CD4-positive, alpha-beta T cell (primary cell): ENCODE measurements at places on chromosomes 4 and X.

- peak; percentile 69 for DNase-seq
Observed at GRCh38 chrX:137051978-137052642, 18.3 kb upstream of the GPR101 start.

DNA sequence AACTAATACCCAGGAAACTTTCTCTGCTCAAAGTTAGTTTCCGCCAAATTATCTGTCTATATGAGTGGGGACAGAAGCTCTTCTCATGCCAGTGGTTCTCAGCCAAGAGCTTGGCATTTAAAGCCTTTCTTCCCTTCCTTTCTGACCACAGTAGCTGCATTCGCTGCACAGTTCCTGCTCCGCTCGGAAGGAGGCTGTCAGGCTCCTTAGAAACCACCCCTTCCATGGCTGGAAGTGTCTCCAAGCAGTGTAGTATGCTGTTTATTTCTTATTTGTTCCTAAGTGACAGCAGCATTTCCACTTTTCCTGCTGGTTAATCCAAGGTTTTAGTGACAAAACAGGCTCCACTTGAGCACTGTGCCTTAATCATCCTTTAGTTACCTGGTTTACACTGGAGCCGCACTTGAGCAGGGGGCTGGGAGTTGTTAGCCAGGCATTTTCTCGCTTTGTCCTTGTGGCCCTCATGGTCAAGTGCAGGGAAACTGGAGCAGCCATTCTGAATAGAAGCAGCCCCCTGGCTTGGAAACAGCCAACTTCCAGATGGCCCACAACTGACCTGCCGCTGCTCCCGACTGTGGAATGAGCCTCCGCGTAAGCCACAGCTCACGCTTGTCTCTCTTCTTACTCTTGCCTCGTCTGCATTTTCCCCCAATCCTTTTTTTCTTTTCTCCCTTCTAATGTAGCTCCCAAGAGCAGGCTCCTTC is 739.4 kb upstream of the TENM3 start:
- no peak for DNase-seq

DNA sequence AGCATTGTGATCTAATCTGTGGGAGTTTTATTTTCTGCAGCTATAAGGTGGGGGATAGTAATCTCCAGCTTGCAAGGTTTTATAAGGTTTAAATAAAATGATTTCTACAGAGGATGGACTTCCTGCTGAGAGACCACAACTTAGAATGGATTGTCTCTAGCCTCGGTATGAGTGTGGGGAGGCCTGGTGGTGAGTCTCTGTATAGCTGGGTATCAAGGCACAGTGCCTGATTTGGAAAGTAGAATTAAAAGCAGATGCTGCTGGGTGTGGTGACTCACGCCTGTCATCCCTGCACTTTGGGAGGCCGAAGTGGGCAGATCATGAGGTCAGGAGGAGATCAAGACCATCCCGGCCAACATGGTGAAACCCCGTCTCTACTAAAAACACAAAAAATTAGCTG is 162.0 kb upstream of the GATB start:
- no peak for DNase-seq

DNA sequence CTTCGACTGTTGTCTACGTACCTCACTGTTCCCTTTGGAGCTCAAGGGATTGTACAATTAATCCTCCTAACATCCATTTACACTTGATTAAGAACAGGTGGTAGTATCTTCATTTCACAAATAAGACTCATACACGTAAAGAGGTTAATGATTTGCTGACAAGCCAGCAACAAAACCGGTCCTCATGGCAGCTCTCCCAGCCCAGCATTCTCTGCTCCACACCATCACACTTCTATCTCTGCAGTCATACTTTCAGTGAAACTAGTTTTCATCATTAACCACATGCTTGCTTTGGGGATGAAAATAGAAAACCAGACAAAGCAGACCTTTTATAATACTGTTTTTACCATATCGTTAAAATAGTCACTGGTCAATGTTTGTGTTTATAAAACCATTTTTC is 28.7 kb upstream of the CASK start:
- no peak for DNase-seq

DNA sequence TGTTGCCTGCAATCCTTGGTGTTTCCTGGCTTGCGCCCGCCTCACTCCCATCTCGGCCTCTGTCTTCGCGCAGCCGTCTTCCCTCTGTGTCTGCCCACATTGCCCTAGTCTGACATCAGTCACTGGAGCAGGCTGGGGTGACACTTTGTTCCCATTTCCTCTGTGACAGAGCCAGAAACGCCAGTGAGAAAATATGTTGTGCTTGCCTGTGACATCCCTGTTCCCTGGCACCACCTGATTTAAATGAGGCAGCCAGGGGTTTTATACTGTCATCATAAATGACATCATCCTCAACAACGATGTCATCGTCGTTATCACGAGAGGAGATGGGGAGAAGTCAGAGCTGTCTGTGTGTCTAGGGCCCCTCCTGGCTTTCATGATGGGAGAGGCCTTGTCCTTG is 29.1 kb downstream of the ZNF185 start:
- DNase-seq: no peak

DNA sequence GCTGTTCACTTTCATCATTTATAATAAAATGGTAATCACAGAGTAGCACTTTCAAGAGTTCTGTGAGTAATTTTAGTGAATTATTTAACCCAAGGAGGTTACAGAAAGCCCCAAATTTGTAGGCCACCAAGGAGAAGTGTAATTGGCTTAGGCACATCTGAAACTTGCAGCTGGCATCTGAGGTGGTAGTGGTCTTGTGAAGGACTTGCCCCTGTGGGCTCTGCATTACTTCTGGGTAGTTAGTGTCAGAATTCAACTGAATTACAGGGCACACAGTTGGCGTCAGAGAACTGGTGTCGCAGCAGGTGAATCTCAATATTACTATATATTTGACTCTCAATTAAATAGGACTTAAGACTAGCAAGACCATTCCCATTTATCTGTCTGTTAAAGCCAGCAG is 36.9 kb downstream of the GPR174 start:
- no peak for DNase-seq

- DNase-seq: no peak
Observed at GRCh38 chr4:36000941-36001557, 243.3 kb downstream of the ARAP2 start.

- no peak for DNase-seq
Observed at GRCh38 chr4:37609626-37610025, 76.5 kb downstream of the RELL1 start.

- no peak for DNase-seq
Observed at GRCh38 chr4:13430834-13431568, 53.1 kb downstream of the RAB28 start.

- DNase-seq: no peak
Observed at GRCh38 chr4:158993891-158994290, 109.0 kb upstream of the RAPGEF2 start.

DNA sequence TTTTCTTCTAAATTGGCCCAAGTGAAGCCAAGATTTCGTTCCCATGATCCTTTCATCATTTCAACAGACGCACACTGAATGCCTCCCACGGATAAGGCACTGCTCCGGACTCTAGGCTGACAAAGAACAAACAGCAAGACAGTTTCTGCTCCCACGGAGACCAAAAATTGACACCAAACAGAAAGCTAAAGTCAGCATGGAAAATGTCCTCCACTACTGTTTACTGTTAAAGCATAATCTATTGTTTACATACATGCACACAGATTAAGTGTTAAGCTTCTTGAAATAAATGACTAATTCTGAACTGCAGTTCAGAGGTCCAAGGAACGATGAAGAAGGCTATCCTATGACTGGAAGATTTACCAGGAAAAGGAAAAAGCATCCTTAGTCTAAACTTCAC is 199.6 kb downstream of the AASDH start:
- no peak for DNase-seq

- DNase-seq: no peak
Observed at GRCh38 chr4:105148776-105149175, 2.1 kb downstream of the TET2 start.

- DNase-seq: no peak
Observed at GRCh38 chr4:26717332-26717731, 133.4 kb downstream of the TBC1D19 start.

- DNase-seq: no peak
Observed at GRCh38 chr4:126661194-126661593, 971.6 kb upstream of the INTU start.

GRCh38 chrX:118251271-118251670 is 94.6 kb upstream of the WDR44 start:
- no peak for DNase-seq

GRCh38 chr4:27350161-27350560 is 489.5 kb downstream of the STIM2 start:
- no peak for DNase-seq

DNA sequence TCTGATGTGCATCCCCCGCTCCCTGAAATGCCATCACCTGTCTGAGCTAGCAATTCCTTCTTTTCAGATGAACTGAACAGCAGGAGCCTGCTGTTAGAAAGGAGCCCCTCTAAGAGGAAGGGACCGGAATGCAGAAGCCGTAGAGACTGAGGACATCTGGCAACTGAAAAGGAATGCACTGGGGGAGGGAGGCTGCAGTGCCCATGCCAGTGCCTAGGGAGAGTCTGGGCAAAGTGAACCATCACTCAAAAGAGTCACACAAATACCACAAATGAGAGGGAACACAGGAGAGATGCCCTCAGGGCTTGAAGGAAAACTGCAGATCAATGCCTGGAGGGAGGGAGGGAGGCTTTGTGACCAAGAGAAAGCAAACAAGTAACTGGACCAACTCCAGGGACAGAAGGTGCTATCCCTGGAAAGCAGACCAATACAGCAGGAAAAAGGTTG is 93.9 kb upstream of the CBR4 start:
- DNase-seq: no peak

- DNase-seq: no peak
Observed at GRCh38 chrX:3451571-3451970, 105.1 kb upstream of the MXRA5 start.

DNA sequence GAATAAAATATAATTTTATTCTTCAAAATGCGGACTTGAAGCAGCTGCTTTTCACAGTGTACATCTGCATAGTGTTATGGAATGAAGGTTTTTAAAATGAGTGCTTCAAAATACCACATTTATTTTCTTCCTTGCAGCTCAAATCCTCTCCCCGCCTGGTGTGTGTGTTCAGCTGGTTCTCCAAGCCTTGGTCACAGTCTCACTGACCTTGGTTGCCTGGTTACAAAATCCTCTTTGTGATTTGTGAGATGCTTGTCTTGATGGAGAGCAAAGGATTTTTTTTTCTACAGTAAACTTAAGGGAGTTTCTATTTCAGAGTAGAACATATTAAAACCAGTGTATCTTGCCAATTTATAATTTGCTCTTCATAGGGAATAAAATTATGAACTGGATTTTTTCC is 139.2 kb downstream of the PCDH18 start:
- no peak for DNase-seq

DNA sequence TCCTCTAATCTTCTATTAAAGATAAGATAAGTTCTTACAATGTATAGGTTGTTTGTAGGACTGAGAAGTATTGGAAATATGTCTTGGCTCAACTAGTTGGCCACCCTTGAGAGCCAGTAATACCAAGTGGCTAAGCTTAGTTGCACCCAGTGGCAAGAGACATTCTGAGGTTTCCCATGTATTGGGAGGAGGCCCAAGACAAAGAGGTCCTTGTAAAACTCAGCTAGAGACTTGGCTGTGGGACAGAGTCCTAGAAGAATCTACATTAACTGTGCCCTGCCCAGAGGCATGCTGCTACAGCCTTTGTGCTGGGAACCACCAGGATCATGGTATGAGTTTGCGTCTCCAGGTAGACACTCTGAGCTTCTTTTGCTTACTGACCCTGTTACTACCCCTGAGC is 41.9 kb upstream of the SLC4A4 start:
- no peak for DNase-seq

DNA sequence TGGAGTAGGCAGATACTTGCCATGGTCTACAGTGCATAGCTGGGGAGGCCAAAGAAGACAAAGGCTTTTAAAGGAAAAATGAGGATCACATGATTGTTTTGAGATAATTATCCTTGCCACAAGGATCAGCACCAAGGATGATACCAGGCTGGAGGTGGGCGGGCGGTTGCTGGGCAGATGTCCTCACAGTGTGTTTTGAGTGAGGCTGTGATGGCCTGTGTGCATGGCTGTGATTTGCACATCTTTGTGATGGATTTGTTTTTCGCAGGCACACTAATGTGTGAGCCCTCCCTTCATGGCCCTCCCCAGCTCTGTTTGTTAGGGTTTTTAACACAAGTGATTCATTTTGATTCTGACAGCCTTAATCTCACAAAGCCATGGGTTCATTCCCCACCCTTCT is 46.8 kb downstream of the RGS12 start:
- DNase-seq: no peak

GRCh38 chr4:118918388-118918787 is 29.7 kb downstream of the SYNPO2 start:
- no peak for DNase-seq

GRCh38 chr4:8477676-8478075 is 37.1 kb downstream of the TRMT44 start:
- no peak for DNase-seq

GRCh38 chrX:20333672-20334071 is 67.0 kb upstream of the RPS6KA3 start:
- no peak for DNase-seq

GRCh38 chrX:132594129-132594528 is 105.3 kb upstream of the MBNL3 start:
- DNase-seq: no peak

DNA sequence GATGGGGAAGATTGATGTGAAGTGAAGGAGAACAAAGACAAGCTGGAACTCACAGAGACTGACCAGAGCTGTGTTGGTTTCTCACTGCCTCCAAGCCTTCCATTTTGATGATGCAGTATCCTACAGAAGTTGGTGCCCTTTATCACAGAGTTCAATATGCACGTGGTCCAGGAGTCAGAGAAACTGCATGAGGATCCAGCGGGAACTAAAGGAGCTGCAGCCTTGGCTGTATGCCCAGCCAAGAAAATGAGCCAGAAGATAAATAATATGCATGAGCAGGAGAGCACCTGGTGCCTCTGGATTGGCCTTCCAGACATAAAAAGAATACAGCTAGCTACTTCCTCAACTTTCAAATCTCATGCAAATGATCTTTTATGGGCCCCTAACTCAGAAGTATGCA is 44.3 kb upstream of the DCLK2 start:
- no peak for DNase-seq

DNA sequence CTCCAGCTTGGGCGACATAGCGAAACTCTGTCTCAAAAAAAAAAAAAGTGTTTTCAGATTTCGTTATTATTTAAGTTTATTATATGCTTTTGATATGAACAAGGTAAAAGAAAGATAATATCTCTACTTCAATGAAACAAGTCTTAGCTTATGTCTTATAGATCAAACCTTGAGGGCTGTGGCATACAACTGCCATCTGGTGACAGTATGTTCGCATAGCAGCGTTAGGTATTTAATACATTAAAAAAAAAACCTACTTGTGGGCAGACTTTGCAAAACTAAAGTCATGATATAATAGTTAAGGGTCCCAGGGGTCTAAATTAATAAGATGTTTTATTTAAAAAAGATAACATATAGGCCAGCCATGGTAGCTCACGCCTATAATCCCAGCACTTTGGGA is 161.2 kb upstream of the AMOT start:
- no peak for DNase-seq

GRCh38 chr4:43765514-43765913 is 683.1 kb downstream of the KCTD8 start:
- no peak for DNase-seq

- DNase-seq: no peak
Observed at GRCh38 chr4:25800245-25800644, 62.5 kb downstream of the SEL1L3 start.
